ENCODE measurements at places on chromosomes 7 and 10.

- no peak for DNase-seq
These were observed 314.1 kb upstream of the SP4 start for GRCh38 chr7:21113609-21114415.

DNA sequence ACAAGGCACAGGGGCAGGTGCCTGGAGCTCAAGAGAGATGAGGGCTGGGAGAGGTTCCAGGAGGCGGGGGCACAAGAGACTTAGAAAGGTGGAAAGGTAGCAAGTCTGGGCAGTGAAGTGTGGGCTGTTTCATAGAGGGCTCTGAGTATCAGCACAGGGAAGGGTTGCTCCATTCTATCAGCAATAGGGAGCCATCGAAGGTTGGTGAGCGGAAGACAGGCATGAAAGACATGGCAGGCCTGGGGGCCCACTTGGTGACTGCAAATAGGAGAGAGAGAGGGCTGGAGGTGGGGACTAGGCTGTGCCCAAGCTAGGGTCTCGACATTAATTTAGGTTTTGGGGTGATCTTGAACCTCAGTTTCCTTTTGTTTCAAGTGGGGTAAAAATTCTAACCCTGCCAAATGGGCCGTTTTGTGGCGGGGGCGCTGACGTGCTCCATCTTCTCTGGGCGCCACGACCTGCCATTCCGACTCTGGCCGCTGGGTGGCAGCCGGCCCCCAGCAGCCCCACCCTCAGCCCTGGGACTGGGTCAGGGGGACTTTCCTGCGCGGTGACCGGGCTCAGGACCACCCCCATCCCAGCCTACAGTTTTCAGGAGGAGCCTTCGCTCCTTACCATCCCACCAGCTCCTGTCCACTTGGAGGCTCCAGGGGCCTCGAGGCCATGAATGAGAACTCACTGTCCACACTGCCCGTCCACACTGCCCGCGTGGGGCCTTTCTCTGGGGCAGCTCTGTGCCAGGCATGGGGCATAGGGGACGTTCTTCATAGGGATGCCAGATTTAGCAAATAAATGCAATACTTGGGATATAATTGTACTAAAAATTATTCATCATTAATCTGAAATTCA is 37.2 kb upstream of the PCBD1 start:
- DNase-seq, result peak; percentile 37

GRCh38 chr10:3067859-3068179 is 471 bp downstream of the PFKP start:
- no peak for DNase-seq

DNA sequence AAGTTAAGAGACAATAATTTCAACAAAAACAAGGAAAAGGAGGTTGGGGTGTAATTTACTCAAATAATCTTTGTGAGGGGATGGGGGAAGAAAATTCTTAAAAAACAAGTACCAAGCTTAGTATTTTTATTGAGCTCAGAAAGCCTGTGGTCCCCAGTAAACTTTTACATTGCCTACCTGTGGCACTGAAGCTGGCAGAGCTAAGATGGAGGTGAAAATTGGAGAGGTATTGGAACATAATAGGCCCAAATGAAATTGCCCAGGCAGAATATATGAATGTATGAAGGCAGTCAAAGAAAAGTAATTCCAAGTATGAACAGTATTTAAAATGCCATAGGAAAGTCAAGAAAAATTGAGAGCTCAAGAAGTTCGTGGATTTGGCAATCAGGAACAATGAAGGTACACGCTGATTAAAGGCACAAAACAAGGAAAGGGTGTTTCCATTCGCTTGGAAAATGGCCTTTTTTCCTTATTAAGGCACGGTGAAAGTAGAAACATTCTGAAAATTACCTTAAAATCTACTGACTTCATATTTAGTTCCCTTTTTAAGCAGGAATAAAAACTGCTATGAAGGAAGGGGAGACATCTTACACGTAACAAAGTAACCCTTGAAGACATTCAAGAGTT is 3.4 kb upstream of the KMT2E start:
- no peak for DNase-seq

GRCh38 chr10:68578974-68579373 is 18.8 kb downstream of the TET1 start:
- DNase-seq, result no peak

DNA sequence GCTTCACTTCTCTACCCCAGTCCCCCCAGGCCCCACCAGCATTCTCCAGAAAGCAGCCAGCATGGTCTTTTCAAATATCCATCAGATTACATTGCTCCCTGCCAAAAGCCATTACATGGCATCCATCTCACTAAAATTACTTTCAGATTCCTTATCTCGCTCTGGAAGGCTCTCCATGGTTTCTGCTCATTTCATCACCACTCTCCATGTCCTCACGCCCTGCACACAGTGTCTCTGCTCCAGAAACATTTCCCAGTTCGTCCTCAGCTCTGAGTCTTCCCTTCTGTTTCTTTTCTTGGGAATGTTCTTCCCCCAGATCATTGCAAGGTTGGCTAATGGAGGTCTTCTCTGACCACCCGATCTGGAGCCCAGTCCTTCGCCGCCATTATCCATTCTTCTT is 499.1 kb downstream of the KCNMA1 start:
- DNase-seq, result no peak

DNA sequence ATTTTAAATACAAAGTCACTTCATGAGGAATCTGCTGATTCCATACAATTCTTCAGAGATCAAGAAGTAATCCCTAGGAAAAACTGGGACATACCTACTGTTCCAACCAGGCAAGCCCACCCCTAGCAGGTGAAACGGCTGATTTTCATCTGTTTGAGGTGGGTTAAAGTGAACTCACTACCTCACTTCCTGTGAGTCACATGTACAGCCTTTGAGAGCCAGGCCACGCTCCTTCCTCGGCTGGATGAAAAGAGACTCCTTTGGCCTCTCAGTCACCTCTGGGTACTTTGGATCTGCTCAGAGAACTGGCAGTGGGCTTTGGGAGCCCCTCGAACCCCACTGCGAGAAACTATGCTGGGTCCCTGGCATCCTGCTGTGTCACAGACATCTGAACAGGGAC is 68.2 kb downstream of the CHST15 start:
- no peak for DNase-seq

DNA sequence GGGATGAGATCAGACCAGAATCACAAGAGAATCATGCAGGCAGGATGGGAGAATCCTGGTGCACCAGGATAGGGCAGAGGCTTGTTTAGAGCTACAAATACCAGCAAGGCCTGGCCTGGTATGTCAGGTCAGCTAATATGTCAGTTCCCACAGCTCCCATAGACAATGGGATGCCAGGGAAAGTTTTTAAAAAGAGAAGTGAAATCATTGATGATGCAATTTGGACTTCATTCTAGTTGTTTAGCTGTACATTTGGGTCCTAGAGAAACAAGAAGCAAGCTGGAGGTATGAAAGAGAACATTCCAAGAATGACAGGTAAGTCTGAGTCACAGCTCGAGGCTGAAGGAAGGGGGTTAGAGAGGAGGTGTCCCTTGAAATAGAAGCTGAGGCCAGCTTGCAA is 45.2 kb downstream of the GPR141 start:
- DNase-seq, result no peak

- no peak for DNase-seq
These were observed 42.7 kb upstream of the PPP2R2D start for GRCh38 chr10:131858118-131858515.

- DNase-seq, result no peak
These were observed 6.4 kb downstream of the NEBL start for GRCh38 chr10:20890491-20891337.

GRCh38 chr7:47677664-47678063 is 95.8 kb upstream of the TNS3 start:
- no peak for DNase-seq

GRCh38 chr7:36969376-36969775 is 245.1 kb upstream of the AOAH start:
- DNase-seq, result no peak

DNA sequence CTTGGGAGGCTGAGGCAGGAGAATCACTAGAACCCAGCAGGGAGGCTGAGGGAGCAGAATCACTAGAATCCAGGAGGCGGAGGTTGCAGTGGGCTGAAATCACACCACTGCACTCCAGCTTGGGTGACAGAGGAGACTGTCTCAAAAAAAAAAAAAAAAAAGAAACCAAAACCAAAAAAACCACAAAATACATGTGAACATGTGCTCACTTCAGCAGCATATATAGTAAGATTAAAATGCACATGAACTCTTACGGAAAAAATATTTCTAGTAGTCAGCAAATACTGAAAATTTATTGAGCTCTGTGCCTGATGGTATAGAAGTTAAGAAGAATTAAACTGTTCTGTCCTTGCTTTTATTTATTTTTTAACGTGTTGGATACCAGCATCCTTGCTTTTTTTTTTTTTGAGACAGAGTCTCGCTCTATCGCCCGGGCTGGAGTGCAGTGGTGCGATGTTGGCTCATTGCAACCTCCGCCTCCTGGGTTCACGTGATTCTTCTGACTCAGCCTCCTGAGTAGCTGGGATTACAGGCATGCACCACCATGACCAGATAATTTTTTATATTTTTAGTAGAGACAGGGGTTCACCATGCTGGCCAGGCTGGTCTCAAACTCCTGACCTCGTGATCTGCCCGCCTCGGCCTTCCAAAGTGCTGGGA is 9.6 kb upstream of the ZNF487 start:
- no peak for DNase-seq

DNA sequence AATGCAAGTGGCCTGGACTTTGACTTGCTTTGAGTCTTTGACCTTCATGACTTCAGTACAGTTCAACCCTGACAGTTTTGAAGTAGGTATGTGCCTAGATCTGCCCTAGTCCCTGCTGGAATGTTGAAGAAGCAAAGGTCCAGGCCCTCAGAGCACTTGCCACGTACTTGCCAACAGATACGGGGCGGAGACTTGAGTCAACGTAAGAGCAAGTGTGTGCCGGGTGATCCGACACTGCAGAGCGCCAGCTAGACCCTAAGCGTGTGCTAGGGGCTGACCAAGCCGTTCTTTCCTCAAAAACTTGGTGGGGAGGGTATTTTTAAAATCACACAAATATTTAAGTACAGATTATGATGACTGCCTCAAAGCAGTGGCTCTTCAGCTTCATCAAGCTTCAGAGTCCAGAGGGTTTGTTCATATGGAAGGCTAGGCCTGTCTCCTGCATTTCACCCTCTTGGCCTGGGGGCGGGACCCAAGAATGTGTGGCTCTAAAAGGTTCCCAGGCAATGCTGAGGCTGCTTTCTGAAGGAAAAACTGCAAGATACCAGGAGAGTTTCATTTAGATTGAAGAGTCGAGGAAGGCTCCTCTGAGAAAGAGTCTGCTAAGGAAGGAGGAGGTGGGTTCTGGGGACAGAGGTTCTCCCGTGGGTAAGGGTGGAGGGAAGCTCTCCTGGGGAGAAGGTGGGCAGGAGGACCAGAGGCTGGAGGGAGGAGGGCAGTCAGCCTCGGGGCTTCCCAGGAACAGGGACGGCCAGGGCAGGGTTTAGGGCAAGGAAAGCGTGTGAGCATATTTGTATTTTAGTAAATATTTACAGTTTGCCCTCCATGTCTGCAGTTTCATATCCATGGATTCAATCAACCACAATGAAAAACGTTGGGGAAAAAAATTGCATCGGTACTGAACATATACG is 160.3 kb downstream of the EGFR start:
- DNase-seq, result no peak

- no peak for DNase-seq
These were observed 290.1 kb upstream of the KIAA1217 start for GRCh38 chr10:23918839-23919238.
